ENCODE measurements at places on chromosomes 1 and 21.

- DNase-seq: no peak
Measured at GRCh38 chr1:231964241-231964640, 337.7 kb downstream of the DISC1 start.

GRCh38 chr1:205270764-205271163, 43.0 kb downstream of the TMCC2 start:
- no peak for DNase-seq

DNA sequence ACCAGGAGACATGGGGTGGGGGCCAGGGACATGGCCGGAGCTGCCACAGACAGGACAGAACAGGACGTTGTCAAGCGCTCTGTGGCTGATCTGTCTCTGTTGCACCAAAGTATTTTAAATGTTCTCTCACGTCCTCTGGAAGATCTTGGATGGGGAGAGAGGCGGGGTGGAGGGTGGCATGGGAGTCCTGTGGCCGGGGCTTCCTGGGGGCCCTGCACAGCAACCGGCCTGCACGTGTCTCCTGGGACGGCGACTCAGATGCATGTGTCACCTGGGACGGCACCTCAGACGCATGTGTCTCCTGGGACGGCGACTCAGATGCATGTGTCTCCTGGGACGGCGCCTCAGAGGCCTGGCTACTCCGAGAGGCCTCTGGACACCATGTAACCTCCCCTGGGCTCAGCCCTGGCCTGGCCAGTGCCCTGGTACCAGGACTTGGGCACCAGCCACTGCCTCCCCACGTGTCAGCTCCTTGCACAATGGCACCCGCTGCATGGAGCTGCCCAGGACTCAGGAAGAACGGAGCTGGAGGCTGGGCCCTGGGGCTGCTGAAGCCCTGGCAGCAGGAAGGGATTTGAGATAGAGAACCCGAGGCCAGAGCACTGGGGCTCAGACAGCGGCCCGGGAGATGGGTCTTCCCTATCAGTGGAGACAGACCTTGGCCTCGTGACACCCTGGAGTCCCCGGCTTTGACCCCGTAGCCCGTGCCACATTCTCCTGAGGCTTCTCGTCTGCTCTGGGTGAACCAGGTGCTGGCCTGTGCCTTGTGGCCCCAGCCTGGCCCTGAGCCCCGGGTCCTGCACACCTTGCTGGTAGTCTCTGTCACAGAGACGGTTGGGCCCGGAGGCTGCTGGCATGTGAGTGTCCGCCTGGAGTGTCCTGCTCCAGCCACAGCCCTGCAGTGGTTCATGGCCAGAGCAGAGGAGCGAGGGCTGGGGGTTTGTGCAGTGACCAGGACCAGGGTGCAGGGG, 14.7 kb upstream of the SLC19A1 start:
- no peak for DNase-seq

- DNase-seq: no peak
Measured at GRCh38 chr1:118042501-118042900, 113.0 kb downstream of the WDR3 start.

DNA sequence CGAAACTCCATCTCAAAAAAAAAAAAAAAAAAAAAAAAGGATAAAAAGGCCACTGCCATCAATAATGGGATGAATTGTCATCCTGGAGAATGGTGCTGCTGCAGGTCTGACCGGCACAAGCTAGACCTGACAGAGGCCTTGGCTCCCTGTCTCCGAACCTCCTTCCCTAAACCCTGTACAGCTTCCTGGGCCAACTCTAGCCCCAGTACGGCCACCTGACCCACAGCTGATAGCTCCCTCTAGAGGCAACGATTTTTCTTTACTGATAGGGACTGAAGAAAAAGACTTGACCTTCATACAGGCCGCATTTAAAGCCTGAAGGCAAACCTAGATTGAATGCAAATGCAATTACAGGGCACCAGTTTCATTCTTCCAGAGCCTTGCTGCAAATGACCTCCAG, 30.7 kb downstream of the NOL9 start:
- no peak for DNase-seq

GRCh38 chr1:185789501-185790193, 55.5 kb downstream of the HMCN1 start:
- DNase-seq: no peak

- no peak for DNase-seq
Measured at GRCh38 chr1:5238351-5239130, 584.1 kb downstream of the AJAP1 start.

DNA sequence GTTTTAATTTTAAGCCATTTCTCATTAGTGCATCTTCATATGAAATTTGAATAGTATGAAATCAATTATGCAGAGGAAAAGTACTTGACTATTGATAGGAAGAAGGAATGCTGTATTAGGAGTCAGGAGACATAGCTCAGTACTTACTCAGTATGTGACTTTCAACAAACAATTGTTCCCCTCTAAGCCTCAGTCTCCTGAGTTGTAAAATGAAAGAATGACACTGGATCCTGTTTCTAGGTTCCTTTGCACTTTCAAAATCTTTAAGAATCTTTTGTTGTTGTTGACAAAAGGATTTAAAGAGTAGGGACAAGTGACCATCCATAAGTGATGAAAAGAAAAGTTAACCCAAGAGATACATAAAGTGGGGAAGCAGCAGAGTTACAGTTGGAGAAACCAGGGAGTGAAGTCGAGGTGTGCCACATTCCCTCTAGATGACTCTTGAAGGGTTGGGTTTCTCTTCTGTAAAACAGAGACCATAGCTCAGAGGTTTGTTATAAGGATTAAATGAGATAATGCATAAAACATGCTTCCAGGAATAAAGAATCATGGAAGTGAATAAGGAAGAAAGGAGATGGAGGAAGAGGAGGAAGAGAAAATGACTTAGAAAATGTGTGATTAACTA, 105.7 kb upstream of the KCNJ15 start:
- DNase-seq: no peak

All from NCI-H2171 (cell line).